ENCODE measurements at places on chromosomes 11 and 22. TPM values are rescaled to one million over a fixed set of nuclear protein-coding genes. Genes with fewer than 3 reads are reported as not detected.

GAB4 gene
- 0.23 TPM for total RNA-seq

MPPED2 gene
- total RNA-seq = 77.2 TPM

DNA sequence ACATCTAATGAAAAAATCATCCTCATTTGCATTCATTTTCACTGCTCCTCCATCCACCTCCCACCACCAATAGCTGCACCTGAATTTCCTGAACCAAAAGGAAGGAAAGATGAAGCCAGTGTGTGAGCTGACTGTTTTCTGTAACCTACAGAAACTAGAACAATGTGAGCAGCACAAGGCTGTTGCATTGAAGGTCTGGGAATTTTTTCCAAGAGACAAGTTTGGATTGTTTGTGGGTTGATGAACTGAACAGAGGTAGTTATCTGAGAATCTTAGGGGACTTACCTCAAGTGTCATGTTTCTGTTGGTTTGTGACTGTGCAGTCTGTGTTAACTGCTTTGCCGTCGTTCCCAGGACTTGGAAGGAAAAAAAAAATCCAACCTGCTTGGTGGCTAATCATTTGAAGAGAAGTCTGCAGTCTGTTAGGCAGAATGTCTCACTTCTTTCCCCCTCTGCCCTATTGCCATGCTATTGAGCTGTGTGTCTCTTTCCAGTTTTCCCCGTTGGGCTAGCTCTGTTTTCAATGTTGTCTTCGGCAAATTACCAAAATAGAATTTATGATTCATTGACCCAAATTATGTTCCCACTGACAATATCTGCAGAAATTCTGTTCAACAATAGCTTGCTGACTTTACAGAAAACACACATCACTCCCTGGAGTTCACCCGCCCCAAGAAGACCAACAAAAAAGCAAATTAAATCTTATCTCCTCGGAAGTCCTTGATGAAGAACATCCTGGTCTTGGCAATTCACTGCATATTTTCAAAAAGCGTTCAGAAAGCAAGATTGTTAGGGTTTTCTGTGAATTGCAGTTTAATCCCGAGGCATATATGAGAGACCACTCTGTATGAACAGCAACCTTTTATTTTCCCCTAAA lies 76.0 kb downstream of the SC5D start:
- no peak for DNase-seq

GRCh38 chr11:7656704-7657103 lies 16.6 kb downstream of the CYB5R2 start:
- DNase-seq = peak; percentile 41

DNA sequence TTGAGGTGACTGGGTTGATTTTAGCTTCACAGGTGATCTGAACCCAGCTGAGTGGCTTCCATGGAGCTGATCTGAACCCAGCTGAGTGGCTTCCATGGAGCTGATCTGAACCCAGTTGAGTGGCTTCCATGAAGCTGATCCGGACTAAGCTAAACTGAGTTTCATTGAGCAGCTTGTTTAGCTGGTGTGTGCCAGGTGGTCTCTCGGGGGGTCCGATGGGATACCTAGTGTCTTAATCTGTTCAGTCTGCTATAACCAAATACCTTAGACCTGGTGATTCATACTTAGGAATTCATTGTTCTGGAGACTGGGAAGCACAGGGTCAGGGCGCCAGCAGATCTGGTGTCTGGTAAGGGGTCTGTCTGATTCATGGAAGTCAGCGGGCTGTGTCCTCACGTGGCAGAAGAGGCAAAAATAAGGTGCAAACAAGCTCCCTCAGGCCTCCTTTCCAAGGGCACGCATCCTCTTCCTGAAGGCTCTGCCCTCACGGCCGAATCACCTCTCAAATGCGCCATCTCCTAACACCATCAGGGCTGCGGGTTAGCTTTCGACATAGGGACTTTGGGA lies 52.5 kb upstream of the KCNQ1OT1 start:
- DNase-seq = no peak

ACTN3 gene
- total RNA-seq = 0.16 TPM

GRCh38 chr22:49977578-49977977 lies 17.0 kb downstream of the PIM3 start:
- DNase-seq = no peak

- no peak for DNase-seq
These were observed 15.3 kb upstream of the POLA2 start for GRCh38 chr11:65246506-65246905.

AGBL2 gene
- 4.9 TPM for total RNA-seq

DNA sequence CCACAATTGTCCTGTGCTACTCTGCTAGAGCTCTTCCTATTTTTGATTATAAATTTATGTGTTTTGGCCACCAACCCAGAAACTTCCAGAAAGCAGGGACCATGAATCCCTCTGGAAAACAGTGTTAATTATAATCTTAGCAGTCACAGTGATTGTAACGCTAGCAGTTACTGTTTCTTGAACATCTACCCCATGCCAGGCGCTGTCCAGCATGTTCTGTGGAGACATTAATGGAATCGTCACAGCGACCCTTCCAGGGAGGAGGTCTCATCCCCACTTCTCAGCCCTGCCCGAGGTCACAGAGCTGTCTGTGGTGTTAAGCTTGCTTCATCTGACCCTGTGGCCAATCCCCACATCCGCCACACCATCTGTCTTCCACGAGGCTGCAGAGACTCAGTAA lies 13.9 kb upstream of the PNPLA5 start:
- no peak for DNase-seq

GRCh38 chr11:26105762-26106423 lies 226.0 kb upstream of the ANO3 start:
- DNase-seq = no peak

GRCh38 chr22:32660292-32660691 lies 141.2 kb upstream of the TIMP3 start:
- peak; percentile 74 for DNase-seq

DNA sequence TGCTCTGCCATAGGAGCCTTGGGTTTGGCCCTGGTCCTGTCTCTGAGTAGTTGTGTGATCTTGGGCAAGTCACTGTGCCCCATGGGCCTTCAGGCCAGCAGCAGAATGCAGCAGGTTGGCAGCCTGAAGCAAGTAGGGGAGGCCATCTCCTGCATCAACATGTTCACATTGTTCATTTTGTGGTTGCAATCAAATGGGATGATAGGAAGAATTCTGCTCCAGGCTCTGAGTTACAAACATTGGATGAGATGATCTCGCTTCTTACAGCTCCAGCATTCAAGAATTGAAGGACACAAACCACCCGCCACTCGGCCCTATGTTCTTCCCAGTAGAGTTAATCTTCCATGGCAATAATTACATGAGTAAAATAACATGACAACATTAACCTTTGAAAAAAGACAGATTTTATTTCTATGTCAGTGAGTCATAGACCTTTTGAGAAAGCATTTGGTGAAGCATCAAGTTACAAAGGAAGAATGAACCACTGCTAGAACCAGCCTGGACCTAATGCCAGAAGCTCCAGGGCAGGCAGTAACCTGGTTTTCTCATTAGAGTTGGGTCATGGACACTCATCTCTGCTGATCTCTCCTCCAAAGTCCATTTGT lies 308.3 kb upstream of the NCAM1 start:
- no peak for DNase-seq

DNA sequence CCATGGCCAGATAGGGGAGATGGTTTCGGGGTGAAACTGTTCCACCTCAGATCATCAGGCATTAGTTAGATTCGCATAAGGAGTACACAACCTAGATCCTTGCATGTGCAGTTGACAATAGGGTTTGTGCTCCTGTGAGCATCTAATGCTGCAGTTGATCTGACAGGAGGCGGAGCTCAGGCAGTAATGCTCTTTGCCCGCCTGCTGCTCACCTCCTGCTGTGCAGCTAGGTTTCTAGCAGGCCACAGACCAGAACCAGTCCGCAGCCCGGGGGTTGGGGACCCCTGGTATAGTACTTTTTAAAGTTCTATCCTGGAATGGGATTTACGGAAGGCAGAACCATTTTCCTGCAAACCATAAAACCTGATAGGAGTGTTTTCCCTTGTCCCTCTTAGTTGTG lies 54.6 kb downstream of the POLD3 start:
- DNase-seq = no peak

OR4B1 gene
- not detected for total RNA-seq

- DNase-seq = no peak
These were observed 444.9 kb upstream of the DDI1 start for GRCh38 chr11:103591554-103591953.

DNA sequence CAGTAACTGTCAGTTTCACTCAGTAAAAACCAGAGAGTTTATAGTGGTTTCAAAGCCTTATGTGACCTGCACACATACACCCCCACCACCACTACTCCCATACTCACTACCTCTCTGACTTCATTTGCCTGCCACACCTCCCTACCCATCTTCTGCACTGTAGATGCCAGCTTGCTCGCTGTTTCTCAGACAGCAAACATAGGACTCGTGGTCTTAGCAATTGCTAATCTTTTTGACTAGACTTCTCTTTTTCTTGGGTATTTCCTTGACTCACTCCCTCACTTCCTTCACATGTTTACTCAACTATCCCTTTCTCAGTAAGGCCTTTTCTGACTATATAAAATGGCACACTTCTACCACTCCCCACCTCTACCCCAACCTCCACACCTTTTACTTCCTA lies 27.8 kb downstream of the CEP295 start:
- DNase-seq = no peak

GRCh38 chr22:49235463-49236300 lies 592.0 kb downstream of the BRD1 start:
- DNase-seq = no peak

- DNase-seq = no peak
These were observed 1.7 kb downstream of the CHST1 start for GRCh38 chr11:45663486-45664375.

- no peak for DNase-seq
These were observed 108.7 kb upstream of the SNX19 start for GRCh38 chr11:131025020-131025419.
